ENCODE measurements at places on chromosomes 4 and X.

DNA sequence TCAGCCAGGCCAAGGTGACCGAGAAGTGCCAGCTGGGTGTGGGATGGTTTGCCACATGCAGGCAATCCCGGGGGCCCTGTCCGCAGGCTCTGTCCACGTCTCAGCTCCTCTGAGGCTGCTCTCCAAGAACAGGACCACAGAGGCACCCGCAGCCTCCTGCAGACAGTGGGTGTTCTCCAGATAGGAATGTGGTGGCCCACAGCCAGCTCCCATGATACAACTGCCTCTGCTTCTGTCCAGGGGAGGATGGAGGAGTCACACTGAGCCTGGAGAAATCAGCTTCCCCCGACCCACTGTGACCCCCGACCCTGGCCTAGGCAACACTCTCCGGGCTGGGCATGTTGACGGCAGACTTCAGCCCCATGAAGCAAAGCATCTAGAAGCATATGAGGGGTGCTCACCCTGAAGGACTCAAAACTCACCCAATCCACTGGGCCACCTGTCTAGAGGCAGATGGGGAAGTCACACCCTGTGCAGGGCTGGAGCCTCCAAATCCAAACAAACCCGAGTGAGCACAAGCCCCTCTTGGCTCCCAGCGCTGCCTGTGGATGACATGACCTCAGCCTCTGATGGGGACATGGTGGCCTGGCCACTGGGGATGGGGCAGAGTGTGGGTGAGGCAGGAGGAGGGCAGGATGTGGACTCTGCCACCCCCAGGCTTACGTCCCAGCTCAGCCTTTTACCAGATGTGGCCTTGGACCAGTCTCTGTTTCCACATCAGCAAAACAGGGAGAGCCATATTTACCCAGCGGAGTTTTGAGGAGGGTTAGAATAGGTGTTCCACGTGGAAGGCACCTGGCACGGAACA is 102.3 kb downstream of the PSAPL1 start:
- DNase-seq, result no peak
- H3K27ac ChIP-seq, result no peak overlapping the region
- peaks cover 47% of the 10 kb centered on the region for H3K4me1 ChIP-seq
- no peak overlapping the region for H3K4me3 ChIP-seq
- no peaks in the 10 kb centered on the region for H3K27me3 ChIP-seq

GRCh38 chr4:67575232-67576058 is 16.9 kb downstream of the STAP1 start:
- H3K4me1 ChIP-seq, result no peaks in the 10 kb centered on the region

- DNase-seq, result peak; percentile 26
- peaks cover 6% of the 10 kb centered on the region for H3K27me3 ChIP-seq
- peak overlapping the region; percentile 96 for H3K4me3 ChIP-seq
- H3K27ac ChIP-seq, result peak overlapping the region; percentile 2
- peaks cover 8% of the 10 kb centered on the region for H3K4me1 ChIP-seq
Observed at GRCh38 chr4:185470501-185471195, 885 bp downstream of the CCDC110 start.

DNA sequence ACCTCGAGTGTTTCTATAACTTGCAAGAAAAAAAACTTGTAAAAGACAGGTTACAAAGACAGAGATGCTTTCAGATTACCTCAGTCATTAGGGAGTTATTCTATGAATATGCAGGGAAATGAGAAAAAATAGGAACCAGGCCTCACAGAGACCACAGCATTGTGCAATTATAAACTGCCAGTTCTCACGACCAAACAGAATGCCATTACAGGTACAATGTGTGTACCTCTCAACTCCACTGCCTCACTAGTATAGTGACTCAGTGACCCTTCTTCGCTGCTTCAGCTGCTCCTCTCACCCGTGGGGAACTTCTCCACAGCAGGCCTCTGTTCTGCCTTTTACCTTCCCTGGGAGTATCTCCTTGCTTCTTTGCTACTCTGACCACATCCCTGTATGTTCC is 2.3 kb upstream of the HTATSF1 start:
- no peak overlapping the region for H3K4me3 ChIP-seq
- peaks cover 26% of the 10 kb centered on the region for H3K27me3 ChIP-seq
- H3K27ac ChIP-seq, result no peak overlapping the region

- H3K36me3 ChIP-seq, result peaks cover 22% of the 10 kb centered on the region
- no peaks in the 10 kb centered on the region for H3K27me3 ChIP-seq
- H3K4me3 ChIP-seq, result no peak overlapping the region
- peaks cover 1% of the 10 kb centered on the region for H3K4me1 ChIP-seq
Observed at GRCh38 chr4:47526281-47526680, 41.2 kb downstream of the ATP10D start.

Measured in mesenchymal stem cell (in vitro differentiated cells and primary cell).